CD4-positive, CD25-positive, alpha-beta regulatory T cell (primary cell): ENCODE measurements at places on chromosomes 7 and 10. TPM values are rescaled to one million over a fixed set of nuclear protein-coding genes. Genes with fewer than 3 reads are reported as not detected.

DNA sequence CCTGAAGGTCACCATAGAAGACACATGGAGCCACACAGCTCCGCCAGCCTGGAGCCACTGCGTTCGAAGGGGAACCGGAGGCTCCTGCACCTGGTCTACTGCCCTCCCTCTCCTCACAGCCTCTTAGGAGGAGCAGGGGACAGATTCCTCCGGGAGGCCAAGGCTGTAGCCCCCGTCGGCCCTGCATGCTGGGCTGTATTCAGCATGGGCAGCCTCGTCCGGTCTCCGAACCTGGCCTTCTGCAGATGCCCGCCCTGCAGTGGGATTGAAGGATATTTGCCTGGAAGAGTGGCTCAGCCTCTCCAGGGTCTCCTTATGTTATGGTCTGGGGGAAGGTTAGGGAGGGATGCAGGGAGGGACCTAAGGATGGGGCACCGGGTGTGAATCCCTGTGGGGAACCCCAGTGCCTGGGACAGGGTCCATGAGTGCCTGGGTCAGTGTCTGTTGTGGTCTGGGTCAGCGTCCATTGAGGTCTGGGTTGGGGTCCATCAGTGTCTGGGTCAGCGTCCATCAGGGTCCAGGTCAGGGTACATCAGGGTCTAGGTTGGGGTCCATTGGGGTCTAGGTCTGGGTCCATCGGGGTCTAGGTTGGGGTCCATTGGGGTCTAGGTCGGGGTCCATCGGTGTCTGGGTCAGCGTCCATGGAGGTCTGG, 13.0 kb upstream of the SCART1 start:
- DNase-seq, result no peak

GRCh38 chr7:34211018-34211417, 305.7 kb downstream of the BMPER start:
- no peak for DNase-seq

DNA sequence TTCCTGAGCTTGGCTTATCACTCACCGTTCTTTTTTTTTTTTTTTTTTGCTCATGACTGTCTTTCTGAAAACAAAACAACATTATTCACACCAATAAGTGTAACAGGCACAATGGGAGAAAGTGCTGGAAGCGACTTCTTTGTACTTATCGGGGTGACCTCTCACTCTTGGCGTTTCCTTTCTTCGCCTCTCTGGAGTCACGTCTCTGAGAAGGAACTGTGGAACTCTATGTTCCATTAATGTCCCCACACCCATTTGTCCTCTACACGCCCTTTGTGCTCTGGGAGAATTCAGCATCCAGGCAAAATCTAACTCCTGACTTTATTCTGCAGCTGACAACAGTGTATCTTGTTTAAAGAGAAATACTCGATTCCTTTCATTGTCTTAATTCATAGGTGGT, 70.8 kb upstream of the FAM204A start:
- no peak for DNase-seq

DNA sequence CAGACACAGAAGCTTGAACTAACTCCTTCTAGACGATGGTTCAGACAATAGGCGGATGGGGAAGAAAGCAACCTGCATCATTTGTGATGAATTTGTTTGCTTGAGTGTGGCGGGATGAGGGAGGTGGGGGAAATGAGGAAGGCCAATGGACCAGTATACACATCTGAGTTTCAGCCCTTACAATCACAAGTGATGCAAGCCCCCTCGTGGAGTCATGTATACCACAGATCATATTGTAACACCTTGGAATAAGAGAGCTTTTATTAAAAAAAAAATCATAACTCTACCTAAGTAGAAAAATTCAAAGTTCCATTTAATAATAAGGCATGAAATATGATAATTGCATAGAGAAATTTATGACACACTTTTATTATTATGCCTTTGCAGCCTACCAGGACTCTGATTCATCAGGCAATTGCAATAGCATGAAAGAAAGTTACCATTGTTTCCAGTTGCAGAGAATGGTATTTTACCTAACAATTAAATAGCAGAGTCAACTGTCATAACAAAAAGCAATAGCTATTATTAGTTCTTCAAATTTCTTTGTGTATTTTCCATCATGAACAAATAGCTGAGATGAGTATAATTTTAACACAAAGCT, 230.2 kb upstream of the AKR1E2 start:
- no peak for DNase-seq

Gene MRLN
- polyA plus RNA-seq, result not detected

Gene PRSS2
- polyA plus RNA-seq, result 2.7 TPM

Gene CNNM1
- 0.07 TPM for polyA plus RNA-seq

Gene NME8
- not detected for polyA plus RNA-seq
